ENCODE measurements at places on chromosomes 12 and 14.

- no peak for DNase-seq
These were observed 606.9 kb downstream of the FSCB start for GRCh38 chr14:43900173-43900655.

DNA sequence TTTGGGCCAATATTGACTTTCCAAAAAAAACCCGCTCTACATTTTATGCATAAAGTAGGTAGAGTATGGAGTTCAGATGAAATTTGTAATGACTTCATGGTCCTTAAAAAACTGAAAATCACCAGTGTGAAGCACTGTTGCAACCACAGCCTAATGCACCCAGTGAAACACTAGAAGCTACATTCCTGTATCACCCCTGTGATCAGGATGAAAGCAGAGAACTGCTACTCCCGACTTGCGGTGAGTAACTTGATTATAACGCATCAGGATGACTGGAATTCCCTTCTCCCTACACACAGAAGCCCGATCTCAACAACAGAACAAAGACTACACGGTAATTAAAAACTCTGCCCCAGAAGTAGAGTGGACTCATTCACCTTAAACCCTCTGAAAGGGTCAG lies 33.8 kb downstream of the SPTB start:
- DNase-seq, result peak; percentile 42

- no peak for DNase-seq
These were observed 63.2 kb downstream of the KLHL28 start for GRCh38 chr14:44898551-44898950.

DNA sequence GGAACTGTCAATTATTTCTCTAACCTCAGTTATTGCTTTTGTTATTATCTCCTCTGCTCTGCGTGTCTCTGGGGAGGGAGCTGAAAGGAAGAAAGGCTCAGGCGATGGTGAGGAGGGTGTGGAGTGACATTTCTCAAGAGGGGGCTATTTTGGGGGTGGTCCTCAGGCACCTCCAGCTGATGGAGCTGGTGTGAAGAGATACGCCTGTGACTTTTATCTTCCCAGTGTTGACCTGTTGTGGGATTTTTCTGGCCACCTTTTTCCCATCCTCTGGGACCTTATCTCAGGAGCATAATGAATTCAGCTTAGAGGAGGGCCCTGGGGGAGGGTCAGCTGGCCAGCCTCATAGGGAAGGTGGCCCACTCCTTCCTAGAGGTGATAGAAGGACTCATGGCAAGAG lies 26.4 kb downstream of the KCNA5 start:
- DNase-seq, result no peak

- DNase-seq, result peak; percentile 17
These were observed 20.5 kb downstream of the RAP1B start for GRCh38 chr12:68631227-68631626.

GRCh38 chr14:29016050-29016900 lies 249.7 kb downstream of the FOXG1 start:
- peak; percentile 34 for DNase-seq

DNA sequence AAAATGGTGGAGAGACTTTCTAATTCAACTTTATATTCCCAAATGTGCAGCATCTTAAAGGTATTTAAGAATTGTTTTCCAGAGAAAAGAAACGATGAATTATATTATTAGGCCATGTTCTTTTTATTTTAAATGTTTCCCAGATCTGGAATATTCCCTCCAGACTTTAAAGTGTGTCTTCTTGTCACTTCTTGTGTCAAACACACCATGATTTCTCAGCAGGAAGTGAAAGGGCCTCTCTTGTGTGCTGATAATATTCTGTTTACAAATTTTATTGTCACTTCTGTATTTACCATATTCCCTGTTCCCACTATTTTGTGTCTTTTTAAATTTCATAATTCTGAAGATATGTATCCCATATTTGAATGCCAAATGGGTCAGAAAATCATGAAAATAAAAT lies 455.0 kb upstream of the FLRT2 start:
- DNase-seq, result no peak

- DNase-seq, result no peak
These were observed 23.2 kb downstream of the CCDC88C start for GRCh38 chr14:91394105-91395081.

DNA sequence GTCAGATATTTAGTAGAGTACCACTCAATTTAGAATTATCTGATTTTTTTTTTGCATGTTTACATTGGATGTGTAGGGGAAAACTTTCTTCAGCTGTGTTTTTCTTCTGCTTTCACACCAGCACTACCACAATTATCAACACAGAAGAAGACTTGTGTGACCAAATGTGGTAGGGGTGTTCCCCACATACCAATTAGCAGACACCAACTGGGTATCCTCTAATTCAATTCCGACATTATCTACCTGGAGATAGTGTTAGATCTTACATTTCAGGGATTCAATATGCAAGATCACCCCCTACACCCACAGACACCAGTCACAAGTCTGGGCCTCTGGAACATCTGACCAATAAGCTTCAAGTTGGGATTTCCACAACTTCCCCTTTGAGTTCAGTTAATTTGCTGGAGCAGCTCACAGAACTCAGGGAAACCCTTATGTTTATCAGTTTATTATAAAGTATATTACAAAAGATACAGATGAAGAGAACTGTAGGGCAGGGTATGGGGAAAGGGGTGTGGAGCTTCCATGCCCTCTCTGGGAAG lies 4.1 kb upstream of the KLRG1 start:
- no peak for DNase-seq

GRCh38 chr14:82755923-82756322 lies 1222.3 kb upstream of the SEL1L start:
- DNase-seq, result no peak

DNA sequence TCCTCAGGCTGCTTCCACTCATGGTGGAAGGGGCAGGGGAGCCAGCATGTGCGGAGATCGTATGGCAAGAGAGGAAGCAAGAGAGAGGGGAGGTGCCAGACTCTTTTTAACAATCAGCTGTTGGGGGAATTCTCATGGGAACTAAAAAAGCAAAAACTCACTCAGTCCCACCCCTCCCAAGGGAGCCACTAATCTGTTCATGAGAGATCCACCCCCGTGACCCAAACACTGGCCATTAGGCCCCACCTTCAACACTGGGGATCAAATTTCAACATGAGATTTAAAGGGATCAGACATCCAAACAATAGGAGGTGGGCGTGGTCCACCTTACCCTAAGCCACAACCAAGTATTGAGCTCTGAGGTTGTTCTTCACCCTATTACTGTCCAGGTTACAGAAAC lies 375.1 kb downstream of the GRIN2B start:
- DNase-seq, result no peak

GRCh38 chr12:68871921-68872320 lies 61.0 kb downstream of the CPM start:
- peak; percentile 25 for DNase-seq

- DNase-seq, result peak; percentile 30
These were observed 124.0 kb downstream of the PDE3A start for GRCh38 chr12:20492251-20492760.

DNA sequence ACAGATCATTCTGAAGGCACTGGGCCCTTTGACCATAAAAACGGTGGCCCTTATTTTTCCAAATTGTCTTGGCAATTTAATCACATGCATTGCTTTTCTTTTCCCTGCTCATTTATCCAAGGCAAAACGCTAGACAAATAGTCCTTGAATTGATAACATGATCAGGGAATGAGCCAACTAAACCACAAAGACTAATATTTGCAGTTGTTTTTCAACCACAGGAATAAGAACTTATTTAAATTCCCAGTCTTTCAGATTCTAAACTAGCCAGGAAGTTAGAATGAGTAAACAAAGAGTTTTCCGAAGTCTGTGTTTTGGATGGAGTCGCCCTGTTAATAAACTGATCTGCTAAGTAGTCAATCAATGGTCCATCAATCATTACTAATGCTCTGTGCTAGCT lies 14.9 kb downstream of the TBX5 start:
- DNase-seq, result no peak

DNA sequence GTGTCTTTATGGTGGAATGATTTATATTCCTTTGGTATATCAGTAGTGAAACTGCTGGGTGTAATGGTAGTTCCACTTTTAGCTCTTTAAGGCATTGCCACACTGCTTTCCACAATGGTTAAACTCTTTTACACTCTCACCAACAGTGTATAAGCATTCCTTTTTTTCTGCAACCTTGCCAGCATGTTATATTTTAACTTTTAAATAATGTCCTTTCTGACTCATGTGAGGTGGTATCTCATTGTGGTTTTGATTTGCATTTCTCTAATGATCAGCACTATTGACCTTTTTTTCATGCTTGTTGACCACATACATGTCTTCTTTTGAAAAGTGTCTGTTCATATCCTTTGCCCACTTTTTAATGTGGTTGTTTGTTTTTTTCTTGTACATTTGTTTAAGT lies 142.5 kb downstream of the MSRB3 start:
- DNase-seq, result no peak

DNA sequence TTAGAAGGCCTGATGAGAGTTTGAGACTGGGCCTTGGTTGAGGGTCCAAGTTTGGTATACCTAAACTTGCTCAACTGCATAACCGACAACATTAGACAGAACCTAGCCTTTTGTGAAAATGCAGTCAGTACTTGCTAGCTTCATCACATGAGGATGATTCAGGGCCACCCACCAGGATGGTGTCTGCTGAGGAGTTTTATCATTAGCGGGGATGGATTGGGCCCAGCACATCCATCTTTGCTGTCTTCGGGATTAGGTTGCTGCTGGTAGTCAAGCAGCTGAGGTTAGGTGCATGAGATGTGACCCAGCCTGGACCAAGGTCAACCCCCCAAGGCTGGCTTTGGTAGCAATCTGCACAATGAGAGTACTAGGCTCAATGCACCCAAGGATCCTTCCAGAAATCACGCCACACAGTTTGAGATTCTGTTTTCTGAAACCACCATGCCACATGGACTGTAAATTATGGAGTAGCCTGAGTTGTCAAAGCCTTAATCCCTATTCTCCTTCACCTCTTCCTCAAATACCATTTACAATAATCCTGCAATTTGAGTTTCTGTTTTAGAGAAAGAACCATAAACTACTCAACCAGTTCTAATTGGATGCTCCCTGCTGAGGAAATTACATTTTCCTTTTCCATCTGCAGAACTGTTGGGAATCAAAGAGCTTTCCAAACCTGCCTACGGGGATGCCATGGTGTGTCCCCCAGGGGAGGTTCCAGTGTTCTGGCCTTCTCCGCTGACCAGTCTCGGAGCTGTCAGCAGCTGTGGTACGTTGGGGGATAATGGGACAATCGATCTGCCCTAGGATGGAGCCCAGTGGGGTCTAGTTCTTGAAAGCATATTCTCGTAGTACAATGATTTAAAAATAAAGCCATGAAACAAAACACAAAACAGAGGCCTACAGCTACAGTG lies 61.7 kb downstream of the DGLUCY start:
- no peak for DNase-seq

- peak; percentile 38 for DNase-seq
These were observed 946 bp downstream of the RNU4-2 start for GRCh38 chr12:120290609-120291305.

DNA sequence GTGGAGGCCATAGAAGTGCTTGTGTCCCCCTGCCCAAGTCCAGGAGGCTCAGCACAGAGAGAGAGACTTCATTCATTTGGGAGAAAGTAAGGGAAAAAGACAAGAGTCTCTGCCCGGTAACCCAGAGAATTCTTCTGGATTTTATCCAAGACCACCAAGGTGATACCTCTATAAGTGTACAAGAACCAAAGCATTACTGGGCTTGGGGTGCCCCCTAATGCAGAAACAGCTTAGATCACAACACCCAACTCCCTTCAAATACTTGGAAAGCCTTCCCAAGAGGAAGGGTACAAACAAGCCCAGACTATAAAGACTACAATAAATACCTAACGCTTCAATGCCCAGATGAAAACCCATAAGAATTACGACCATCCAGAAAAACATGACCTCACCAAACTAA lies 119.7 kb upstream of the PDE3A start:
- no peak for DNase-seq

DNA sequence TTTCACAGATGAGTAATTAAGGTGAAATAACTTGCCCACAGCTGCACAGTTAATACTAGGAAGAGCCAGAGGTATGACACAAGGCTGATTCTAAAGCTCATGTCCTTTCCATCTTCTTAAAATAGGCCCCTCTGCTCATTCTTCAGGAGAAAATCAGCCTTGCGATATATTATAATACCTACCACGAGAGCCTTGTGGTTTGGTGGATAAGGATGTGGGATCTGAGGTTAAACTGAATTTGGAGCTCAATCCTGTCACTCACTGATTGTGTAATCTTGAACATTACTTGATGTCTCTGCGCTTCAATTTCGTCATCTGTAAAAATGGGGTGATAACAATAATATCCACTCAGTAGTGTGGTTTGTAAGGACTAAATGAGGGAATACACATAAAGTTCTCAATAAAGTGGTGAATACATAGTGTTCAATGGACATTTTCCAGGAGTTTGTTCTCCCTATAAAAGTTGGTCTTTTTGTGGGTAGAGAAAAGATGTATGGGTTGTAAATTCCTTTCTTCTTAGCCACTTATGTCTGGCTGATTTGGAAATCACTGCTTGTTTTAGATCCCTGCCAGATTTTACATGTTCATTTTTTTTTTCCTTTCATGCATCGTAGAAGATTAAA lies 25.1 kb upstream of the ATP2B1 start:
- DNase-seq, result peak; percentile 99

GRCh38 chr12:106840243-106840642 lies 65.8 kb downstream of the RIC8B start:
- no peak for DNase-seq

- no peak for DNase-seq
These were observed 121.5 kb downstream of the CEP83 start for GRCh38 chr12:94338006-94338794.

DNA sequence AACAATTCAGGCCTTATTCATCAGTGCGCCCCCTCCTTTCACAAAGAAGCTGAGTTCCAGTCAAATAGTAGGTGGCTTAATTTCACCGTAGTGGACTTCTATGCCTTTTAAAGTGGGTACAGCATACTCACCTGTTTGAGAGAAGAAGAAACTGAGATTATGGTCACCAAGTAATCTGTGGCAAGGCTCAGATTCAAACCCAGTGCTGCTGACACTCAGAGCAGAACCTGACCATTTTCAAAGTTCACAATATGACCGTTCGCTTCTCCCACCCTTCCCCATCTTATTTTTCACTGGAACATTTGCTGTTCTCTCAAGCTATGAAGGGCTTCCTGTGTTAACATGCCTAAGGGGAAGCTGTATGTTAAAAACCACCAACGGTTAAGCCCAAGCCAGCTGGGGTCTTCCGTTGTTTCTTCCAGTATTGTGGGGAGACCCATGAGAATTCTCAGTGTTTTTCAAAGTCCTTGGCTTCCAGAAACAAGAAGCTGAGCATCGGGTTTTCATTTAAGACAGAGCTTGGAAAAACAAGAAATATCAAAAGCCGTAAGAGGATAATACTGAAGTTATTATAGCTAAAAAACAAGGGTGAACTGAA lies 6.1 kb upstream of the PSMA6 start:
- no peak for DNase-seq

DNA sequence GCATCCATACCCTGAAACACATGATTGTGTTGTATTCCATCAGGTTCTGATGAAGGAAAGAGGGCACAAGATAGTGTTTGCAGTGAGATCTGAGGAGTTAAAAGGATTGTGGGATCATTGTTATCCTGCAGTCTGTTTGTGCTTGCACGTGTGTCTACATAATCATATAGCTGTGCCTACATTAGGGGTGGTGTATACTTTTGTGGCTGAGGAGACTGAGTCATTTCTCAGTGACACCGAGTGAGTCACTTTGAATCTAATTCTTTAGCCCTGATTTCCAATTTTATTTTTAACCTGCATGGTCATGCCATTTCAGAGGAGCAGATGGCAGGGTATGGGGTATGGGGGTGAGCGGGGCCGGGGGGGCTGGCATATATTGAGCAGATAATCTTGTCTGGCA lies 133.2 kb downstream of the ANO4 start:
- peak; percentile 66 for DNase-seq

GRCh38 chr14:54435500-54435981 lies 5.6 kb downstream of the CNIH1 start:
- DNase-seq, result peak; percentile 47

Measured in LHCN-M2 (cell line).